Globus pallidus (tissue), 1 donor: ENCODE measurements at places on chromosomes 5 and 9.

GRCh38 chr5:104977529-104977928 is 1414.9 kb upstream of the NUDT12 start:
- DNase-seq = no peak

GRCh38 chr9:110752766-110753165 is 84.2 kb downstream of the MUSK start:
- DNase-seq = no peak

- peak; percentile 21 for DNase-seq
Observed at GRCh38 chr5:166963596-166963995, 1327.8 kb upstream of the WWC1 start.

DNA sequence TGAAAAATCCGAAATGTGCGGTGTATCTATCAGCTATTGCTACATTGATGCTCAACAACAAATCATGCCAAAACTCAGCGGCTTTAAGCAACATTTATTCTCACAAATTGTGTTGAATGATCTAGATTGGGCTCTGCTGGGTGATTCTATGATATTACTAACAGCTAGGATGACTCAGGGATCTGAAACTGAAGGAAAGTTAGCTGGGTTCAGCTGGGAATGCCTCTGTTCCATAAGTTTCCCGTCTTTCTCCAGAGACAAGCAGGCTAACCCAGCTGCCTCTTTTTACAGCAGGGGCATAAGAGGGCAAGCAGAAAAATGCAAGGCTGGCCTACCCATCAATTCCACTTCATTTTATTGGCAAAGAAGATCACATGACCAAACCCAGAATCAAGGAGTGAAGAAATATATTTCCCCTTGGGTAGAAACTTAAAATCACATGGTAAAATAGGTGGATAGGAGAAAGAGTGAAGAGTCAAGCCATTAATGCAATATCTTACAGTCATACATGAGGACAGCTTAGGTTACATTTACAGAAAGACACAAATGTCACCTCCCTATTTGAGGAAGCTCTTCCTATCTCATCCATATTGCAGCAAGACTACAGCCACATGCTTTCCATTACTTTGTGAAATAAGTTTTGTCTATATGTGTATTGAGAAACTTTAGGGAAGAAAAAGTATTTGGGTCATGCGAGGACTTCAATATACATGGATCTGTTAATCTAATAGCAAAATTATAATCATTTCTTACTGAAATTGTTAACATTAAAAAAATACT is 30.8 kb downstream of the IL7R start:
- DNase-seq = no peak

DNA sequence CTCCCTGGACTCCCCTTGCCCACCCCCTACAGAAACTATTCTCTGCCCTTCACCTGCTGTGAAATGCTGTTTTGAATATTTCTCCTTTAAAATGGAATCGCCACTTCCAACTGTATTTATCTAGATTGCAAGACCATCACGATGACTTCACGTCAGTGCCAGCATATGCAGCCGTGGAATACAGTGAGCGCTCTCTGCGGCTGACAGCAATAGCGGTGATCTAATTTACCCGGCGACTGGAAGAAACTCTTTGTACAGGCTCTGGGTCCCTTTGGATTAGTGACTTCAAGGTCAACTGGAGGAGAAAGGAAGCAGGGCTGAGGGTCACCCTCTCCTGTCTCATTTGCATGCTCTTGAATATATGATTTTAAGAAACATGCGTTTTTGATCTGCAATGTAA is 192.0 kb downstream of the IRX1 start:
- DNase-seq = no peak

GRCh38 chr5:132692632-132692967 is 18.8 kb downstream of the IL4 start:
- DNase-seq = no peak

DNA sequence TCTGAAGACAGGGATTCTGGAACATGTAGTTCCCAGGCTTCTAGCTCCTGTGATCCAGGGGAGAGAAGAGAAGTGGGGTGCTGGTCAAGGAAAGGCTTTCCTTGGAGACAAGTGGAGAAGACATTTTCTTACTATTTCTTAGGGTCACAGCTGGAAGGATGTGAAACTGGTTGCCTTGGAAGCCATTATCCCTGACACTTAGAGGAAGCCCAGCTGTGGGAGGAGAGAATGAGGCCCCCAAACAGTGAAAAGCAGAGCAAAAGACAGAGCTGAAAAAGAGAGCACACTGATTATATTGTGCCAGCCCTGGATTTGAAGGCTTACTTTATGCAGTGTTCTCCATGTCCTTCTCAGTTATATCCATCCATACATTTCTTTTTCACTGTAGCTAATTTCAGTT is 17.5 kb upstream of the SHB start:
- DNase-seq = no peak

- DNase-seq = no peak
Observed at GRCh38 chr9:28967226-28967625, 1393.9 kb upstream of the C9orf72 start.

DNA sequence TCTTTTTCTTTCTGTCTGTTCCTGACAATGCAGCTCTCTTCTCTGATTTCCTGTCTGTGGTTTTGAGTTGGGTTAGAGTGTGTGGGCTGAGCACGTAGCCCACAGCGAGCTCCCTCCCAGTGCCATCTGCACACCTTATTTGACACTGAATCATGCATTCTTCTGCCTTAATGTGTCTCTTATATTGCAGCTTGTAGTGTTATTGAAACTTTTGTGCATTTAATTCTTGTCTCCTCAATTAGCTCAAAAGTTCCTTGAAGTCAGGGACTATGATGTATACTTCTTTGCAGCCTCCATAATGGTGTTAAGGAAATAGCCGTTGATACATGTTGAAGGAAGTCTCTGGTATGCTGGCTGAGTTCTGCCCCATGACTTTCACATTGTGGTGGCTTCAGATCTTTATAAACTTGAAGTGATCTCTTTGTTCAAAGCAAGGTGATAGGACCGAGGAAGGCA is 576.2 kb upstream of the CLINT1 start:
- DNase-seq = no peak

- no peak for DNase-seq
Observed at GRCh38 chr5:14269395-14269794, 126.3 kb downstream of the TRIO start.

DNA sequence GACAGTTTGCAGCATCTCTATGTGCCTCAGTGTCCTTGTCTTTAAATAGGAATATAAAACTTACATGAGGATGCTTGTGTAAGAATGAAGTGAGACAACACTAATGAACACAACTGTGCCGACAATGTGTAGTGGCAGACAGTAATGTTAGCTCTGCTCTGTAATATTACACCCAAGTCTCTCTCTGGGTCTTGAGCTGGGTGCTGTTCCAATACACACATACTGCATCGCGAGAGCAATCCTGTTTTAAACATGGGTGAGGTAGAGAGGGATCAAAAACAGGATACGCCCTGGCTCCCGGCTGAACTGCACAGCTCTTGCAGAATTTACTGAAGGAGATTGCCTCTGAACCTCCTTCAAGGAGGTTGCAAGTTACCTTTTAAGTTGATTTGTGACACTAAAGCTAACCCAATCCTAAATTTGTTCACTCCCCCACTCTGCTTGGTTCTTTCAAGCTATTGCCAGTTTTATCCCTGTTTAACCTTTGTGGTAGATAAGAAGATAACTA is 155.2 kb upstream of the ISL1 start:
- DNase-seq = no peak

- no peak for DNase-seq
Observed at GRCh38 chr9:1721196-1721595, 294.0 kb upstream of the SMARCA2 start.

- DNase-seq = no peak
Observed at GRCh38 chr5:144336191-144336961, 165.7 kb downstream of the KCTD16 start.

- no peak for DNase-seq
Observed at GRCh38 chr9:129254566-129255287, 76.7 kb upstream of the IER5L start.

- DNase-seq = no peak
Observed at GRCh38 chr5:138330813-138331448, 673 bp downstream of the CDC25C start.

- no peak for DNase-seq
Observed at GRCh38 chr9:18429070-18429469, 44.9 kb upstream of the ADAMTSL1 start.

DNA sequence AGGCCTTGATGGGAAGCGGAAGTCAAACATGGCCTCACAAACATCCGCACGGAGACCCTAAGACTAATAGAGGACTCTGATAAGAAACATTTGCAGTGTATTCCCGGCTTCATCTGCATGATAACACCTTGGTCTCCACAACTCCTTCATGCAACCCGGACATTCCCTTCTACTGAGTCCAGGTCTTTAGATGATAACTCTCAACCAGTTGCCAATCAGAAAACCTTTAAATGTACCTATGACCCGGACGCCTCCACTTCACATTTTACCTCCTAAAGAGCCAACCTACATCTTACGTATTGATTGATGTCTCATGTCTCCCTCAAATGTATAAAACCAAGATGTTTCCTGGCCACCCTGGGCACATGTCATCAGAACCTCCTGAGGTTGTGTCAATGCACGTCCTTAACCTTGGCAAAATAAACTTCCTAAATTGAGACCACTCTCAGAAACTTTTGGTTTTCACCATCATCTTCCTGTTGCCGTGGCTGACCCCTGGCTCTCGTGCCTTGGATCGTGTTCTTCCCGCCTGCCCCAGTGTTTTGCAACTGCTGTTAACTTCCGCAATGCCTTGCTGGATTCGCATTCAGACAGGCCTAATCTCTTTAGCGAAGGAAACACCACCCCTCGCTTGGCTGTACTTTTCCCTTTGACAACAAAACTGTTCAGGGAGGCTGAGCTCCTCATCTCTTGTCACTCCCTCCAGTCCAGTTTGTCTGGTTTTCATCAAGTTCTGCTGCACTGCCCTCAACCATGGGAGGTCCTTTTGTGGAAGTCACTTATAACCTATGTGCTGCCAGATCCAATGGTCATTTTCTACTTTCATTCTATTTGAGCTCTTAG is 1.1 kb upstream of the DAP start:
- peak; percentile 35 for DNase-seq

- DNase-seq = no peak
Observed at GRCh38 chr9:81979196-81979595, 9.4 kb upstream of the SPATA31D1 start.

DNA sequence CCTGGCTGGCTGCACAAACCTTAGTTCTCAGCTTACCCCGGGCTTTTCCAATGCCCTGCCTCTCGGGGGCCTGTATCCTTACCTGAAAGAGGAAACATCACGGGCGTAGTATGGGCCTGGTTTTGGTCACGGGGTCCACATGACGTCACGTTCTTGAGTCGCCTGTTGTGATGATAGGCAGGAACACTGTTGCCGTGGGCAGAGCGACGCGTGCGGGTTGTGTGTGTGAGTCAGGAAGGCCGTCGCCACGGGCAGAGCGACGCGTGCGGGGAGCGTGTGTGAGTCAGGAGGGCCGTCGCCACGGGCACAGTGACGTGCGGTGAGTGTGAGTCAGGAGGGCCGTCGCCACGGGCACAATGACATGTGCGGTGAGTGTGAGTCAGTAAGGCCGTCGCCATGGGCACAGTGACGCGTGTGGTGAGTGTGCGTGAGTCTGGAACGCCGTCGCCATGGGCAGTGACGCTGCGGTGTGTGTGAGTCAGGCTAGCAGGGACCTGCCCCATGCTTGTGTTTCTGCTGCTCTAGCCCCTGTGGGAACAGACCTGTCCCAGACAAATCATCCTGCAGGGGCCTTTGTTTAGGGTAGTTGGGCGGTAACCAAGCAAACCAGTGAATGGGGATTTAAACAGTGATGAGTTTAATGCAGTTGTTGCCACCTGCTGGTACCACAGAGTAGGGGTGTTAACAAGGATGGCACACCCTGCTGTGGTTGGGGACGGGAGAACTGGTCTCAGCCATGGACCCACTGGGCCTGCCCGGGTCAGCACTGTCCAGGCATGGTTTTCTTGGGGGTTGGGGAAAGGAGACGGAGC is 19.8 kb downstream of the TRIP13 start:
- no peak for DNase-seq

GRCh38 chr5:168334695-168335094 is 43.2 kb downstream of the WWC1 start:
- no peak for DNase-seq

DNA sequence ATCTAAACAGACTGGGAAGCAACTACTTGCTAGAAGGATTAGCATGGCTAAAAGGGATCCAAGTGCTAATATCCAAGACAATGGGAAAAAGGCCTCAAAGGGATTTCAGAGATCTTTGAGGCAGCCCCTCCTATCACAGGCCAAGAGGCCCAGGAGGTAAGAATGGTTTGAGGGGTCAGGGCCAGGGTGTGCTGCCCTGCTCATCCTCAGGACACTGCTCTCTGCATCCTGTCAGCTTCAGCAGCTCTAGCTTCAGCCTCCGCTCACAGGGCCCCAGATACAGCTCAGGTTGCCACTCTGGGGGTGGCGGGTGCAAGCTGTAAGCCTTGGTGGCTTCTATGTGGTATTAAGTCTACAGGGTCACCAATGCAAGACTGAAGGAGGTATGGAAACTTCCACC is 278.7 kb downstream of the PARP8 start:
- DNase-seq = no peak

DNA sequence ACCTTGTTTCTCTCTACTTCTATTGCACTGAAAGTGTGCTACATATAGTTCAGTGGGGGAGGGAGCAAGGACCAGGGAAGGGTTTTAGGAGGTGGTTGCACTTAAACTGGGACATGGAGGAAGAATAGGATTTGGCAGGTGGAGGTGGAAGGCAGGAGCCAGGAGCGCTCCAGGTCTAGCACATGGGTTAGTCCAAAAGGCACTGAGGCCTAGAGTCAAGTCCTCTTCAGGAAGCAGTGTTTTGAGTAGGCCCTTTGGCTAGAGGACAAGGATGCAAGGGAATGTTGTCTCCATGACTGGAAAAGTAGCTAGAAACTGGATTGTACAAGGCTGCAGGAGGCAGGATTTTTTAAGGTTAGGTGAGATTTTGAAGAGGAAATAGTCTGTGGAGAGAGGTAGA is 31.5 kb downstream of the AOPEP start:
- DNase-seq = no peak

- DNase-seq = no peak
Observed at GRCh38 chr5:173868096-173868880, 19.9 kb upstream of the CPEB4 start.

DNA sequence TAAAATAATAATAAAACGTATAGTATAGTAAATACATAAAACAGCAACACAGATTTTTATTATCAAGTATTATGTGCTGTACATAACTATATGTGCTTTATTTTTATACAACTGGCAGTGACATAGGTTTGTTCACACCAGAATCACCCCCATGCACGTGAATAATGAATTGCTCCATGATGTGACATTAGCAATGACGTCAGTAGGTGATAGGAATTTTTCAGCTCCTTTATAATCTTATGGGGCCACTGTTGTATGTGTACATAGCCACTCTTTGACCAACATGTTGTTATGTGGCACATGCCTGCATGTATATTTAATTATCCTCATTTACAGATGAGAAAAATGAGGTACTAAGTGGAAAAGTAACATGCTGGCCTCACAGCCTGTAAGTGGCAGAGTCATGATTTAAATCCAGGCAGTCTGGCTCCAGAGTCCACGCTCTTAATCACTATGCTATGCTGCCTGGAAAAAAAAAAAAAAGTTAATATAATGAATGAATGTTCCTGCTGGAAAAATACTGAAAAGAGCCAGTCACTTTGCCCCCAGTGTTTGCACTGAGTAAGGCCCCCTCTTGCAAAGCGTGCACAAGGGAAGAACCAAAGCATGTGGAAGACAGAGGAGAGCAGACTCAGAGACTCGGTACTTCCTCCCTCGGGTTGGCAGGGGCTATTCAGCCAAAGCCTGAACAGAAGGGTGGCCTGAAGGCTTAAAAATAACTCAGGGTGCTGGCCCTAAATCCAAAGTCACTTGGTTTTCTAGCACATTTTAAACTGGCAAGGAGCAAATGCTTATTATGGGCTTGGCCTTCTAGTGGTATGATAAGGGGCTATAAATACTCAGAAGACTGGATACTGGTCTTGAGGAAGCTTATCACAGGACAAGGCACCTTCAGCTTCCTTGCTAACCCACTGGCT is 206.8 kb downstream of the GLIS3 start:
- no peak for DNase-seq
